ENCODE measurements at places on chromosomes 7 and 10.

GRCh38 chr10:101226491-101227428 lies 2.5 kb downstream of the LBX1 start:
- DNase-seq = no peak

DNA sequence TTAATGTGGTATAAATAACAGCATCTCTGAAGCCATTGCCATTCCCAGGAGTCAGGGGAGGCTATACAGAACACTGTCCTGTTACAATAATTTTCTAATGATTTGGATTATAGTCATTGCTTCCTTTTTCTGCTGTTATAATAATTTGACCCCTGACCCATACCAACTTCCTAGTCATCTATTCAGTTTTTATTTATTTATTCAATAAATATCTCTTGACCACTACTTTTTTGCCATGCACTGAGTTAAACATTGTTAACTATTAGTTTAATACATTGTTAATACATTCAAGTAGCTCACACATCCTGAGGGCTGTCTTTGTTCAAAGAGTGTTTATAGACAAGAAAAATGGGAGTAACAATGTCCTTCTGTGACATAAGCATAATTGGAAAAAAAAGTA lies 235.5 kb upstream of the MEOX2 start:
- DNase-seq = no peak

DNA sequence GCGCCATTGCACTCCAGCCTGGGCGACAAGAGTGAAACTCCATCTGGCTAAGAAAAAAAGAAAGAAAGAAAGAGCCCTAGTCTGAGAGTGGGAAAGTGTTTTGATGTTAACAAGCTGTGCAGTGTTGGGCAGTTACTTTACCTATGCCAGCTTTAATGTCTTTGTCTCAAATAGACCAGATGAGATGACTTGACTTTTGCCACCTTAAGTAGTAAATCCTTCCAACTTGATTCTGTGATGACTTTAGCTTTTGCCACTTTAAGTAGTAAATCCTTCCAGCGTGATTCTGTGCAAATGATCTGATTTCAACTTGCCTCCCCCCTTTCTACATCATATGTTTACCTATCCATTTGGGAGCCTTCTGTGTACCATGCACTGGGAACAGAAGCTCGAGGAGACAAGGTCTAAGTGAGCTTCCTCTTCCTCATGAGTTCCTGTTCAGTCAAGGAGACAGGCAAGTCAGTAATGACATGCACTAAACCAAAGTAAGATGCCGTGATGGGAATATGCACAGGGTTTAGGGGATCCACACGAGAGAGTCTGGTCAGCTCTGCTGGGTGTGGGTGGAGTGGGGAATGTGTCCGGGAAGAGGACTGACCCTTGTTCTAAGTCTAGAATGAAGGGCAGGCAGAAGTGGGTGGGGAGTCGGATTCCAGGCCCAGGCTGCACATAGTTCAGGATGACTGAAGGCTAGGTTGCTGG lies 17.2 kb downstream of the INPP5F start:
- no peak for DNase-seq

- no peak for DNase-seq
Measured at GRCh38 chr10:86533328-86533727, 11.7 kb upstream of the WAPL start.

DNA sequence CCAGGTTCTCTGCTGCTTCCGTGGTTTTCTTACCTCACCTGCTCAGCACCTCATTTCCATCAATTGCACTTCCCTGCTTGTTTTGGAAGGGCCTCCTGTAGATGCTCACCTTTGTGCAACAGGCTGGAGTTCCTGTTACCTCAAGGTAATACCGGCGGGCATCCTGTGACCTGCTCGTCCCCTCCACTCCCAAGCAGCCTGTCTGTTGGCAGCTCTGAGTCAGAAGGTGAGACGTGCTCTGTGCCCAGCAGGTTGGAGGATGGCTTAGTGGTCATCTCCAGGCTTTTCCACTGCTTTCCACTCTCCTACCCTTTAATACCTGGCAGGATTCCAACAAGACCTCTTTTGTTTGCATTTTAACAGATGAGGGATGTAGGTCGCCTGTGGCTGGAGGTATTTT lies 86.0 kb downstream of the CAMK1D start:
- DNase-seq = no peak

DNA sequence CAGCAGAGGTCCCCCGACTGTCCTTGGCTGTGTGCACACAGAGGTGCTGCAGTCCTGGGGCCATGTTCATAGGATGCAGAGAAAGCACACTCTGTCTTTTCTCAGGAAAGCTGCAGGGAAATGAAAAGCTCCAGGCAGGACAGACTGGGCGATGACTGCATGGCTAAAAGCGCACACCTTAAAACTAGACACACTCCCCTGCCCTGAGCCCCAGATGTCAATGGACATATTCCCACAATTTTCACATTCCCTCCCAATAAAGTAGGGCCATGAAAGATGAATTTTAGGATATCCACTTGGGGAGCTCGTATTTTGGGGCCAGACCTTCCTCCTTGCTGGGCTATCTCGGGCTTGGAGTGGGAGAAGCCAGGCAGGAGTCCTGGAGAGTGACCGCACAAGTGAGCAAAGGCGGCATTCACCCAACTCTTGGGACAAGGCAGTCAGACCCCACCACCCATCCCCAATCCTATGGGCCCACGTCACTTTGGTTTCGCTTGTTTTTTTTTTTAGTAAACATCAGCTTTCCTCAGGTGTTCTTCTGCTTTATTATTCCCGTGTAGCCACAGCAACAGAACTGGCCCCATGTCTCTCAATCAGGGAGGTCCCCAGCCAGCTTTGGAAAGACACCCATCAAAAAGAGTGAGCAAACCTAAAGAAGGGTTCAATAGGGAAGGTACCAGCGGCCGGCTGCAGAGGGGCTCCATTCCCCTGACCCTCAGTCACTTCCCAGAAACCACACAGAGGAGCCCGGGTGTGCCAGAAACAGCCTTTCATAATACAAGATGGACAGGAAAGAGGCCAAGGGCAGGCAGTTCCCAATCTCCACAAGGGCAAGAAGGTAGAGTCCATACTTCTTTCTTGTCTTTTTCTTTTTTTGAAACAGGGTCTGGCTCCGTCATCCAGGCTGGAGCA lies 12.7 kb downstream of the GPRIN2 start:
- DNase-seq = no peak

- no peak for DNase-seq
Measured at GRCh38 chr10:104744052-104744451, 103.0 kb downstream of the SORCS3 start.

DNA sequence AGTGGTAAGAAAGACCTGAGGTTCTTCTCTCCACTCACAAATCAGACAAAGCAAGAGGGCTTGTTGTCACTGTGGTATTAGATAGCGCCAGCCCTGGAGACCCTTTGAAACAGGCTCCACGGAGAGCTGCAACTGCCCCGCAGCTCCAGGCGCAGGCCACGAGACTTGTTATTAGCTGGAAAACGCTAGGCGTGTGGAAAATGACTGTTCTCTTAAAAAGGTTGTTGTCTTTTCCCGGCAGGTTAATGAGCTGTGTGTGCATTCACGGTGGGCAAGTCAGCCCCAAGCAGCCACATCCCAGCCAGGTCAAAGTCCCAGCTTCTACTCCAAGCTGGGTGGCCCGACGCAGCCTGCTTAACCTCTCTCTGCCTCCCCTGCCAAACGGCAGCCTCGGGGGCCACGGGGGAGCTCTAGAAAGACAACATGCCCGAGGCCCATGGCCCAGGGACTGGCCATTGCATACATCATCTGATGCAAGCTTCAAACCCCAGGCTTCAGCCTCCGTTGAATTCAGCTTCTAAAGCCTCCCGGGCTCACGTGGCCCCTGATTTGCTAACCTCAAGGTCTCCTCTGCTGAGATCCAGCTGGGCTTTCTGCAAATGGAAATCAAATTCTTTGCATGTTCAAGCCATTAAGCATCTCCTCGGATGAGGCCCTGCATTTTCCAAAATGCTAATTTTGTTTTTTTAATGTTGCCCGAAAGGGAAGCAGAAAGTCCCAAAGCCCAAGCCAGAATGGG lies 61.3 kb upstream of the DNAAF5 start:
- DNase-seq = no peak

DNA sequence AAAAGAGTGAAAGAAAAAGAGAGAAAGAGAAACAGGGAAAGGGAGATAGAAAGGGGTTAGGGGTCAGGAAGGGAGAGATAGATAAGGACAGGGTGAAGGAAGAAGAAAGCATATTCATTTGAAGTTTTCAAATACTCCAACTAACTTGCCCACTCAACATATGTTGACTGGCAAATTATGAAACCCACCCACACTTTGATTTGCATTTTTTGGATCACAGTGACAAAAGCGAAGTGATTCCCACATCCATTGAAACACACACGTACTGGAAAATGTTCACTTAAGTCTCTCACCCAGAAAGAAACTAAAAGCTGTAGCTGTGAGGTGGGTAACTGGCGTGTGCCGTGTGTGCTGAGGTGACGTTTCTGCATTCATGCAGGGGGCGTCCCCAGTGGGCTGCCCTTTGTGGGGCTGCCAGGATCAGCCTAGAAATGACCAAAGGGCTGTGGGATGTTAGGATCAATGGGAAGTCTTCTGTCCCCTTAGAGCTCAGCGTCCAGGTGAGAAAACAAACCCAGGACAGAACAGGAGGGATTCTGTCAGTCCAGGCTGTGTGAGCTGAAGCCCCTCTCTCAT lies 134.9 kb upstream of the ADARB2 start:
- no peak for DNase-seq

DNA sequence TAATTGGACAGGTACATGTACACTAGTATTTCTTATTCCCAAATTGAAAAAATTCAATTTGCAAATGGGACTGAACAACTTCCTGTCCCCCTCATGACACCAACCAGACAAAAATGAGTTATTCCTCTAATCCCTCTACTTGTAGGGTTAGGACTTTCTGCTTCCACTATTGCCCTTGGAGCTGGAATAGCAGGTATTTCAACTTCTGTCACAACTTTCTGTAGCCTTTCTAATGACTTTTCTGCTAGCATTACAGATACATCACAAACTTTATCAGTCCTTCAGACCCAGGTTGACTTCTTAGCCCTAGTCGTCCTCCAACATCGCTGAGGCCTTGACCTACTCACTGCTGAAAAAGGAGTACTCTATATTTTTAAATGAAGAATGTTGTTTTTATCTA lies 6.4 kb downstream of the CYP3A7 start:
- no peak for DNase-seq

DNA sequence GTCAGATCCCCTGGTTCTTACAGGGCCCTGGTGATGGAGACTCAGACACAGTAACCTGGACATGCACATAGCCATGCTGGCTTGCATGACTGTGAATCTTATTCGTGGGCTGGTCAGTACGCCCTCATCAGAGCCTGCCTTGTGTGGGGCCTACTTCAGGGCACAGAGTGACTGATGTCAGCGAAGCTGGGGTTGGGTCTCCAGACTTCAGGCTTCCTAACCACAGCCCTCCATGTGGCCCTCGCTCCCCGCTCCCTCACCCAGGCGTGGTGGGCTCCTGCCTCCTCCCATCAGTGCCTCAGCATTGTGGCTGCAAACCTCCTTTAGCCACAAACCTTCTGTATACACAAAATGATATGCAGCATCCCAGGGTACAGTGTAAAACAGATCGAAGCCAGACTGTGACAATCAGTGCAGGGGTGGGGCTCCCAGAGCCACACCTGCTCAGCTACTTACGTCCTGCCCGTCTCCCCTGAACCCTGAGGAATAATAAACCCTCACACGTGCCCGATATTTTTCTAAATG lies 7.1 kb upstream of the C10orf105 start:
- DNase-seq = no peak

DNA sequence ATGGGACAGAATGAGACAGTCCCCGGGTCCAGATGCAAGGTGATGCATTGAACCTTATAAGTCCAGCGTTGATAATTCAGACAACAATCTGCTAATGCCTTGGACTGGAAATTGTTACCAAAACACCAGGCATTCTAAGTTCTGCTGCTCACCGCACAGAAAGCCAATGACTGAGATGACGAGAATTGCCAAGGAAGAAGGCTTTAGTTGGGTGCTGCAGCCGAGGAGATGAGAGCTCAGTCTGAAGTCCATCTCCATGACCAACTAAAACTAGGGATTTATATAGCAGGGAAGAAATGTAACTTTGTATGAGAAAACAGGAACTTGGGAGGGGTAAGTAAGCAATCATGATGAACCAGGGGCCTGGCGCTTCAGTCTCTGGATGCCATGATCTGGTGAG lies 68.7 kb downstream of the PRKCQ start:
- no peak for DNase-seq

- DNase-seq = no peak
Measured at GRCh38 chr10:36183056-36183455, 541.0 kb upstream of the FZD8 start.

- peak; percentile 80 for DNase-seq
Measured at GRCh38 chr10:79487296-79488194, 24.8 kb upstream of the EIF5AL1 start.

- DNase-seq = no peak
Measured at GRCh38 chr7:103719070-103719469, 270.4 kb downstream of the RELN start.

GRCh38 chr10:77045085-77045484 lies 592.5 kb downstream of the KCNMA1 start:
- no peak for DNase-seq

DNA sequence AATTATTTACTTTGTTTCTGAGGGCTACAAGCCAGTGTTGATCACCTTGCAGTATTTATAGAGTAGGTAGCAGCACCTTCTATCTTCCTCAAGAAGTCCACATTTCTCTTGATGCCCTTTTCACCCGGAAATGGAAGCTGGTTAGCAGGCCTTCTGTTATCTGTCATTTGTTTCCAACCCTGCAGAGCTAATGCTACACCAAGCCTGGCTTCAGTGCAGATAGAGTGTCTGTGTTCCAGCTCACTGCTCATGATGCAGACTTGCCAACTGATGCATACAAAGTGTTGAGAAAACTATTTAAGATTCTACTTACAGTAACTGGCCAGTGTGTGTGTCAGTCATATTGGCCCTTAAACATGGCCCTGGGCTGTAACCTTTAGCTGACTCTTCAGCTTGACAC lies 301.0 kb downstream of the LHFPL3 start:
- DNase-seq = no peak

DNA sequence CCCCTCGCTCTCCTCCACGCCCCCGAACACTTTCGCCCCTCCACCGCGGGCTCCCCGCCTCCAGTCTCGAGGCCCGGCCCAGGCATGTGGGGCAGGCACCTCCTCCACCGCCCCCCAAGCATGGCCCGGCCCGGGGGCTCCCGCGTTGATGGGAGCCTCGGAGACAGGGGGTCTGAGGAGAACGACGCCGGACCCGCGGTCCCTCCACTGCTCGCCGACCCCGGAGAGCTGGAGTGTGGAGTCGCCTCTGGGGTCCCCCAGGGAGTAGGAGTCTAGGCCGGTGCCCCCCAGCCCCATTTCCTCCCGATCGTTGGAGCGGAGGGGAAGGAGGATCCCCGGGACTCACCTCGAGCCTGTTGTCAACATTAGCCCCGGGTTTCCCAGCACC lies 206 bp downstream of the UPF2 start:
- peak; percentile 41 for DNase-seq

- DNase-seq = no peak
Measured at GRCh38 chr10:119355930-119356329, 148.6 kb downstream of the GRK5 start.

- peak; percentile 87 for DNase-seq
Measured at GRCh38 chr7:45718464-45719330, 144.5 kb downstream of the ADCY1 start.

GRCh38 chr10:15624401-15625196 lies 95.1 kb downstream of the ITGA8 start:
- DNase-seq = no peak

All from hematopoietic multipotent progenitor cell treated with erythropoietin and hydrocortisone succinate and interleukin-3 and kit ligand, for 6 days (in vitro differentiated cells).